Astrocyte (in vitro differentiated cells and primary cell): ENCODE measurements at places on chromosomes 4 and X.
A peak's percentile ranks its signal among the peaks of the same experiment; 100 is the strongest.

- peak; percentile 97 for DNase-seq
Measured at GRCh38 chr4:80309294-80310004, 26.1 kb upstream of the CFAP299 start.

GRCh38 chr4:80566203-80566872, 230.8 kb downstream of the CFAP299 start:
- no peak for DNase-seq

- DNase-seq: peak; percentile 42
Measured at GRCh38 chr4:168643111-168643795, 146.4 kb downstream of the PALLD start.

DNA sequence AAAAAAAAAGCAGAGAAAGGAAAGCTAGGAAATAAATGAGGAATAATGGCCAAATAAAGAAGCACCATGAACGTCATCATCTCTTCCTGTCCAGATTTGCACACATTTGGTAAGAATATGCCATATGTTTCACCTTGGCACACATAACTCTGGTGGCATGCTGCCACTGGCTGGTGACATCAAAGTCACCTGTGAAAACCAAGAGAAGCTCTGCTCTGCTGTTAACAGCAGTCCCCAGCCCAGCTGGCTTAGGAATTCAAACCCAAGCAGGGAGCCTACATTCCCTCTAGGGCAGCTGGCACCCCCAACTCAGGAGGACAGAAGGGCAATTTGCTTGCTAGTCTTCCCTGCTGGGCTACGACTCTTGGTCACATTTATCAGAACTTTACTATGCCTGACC, 77.6 kb downstream of the RASL11B start:
- no peak for DNase-seq

GRCh38 chr4:82748810-82749470, 49.7 kb downstream of the SCD5 start:
- peak; percentile 62 for DNase-seq

- DNase-seq: no peak
Measured at GRCh38 chrX:41351923-41352322, 18.0 kb downstream of the DDX3X start.

- DNase-seq: no peak
Measured at GRCh38 chr4:38659346-38659745, 4.7 kb upstream of the KLF3 start.

DNA sequence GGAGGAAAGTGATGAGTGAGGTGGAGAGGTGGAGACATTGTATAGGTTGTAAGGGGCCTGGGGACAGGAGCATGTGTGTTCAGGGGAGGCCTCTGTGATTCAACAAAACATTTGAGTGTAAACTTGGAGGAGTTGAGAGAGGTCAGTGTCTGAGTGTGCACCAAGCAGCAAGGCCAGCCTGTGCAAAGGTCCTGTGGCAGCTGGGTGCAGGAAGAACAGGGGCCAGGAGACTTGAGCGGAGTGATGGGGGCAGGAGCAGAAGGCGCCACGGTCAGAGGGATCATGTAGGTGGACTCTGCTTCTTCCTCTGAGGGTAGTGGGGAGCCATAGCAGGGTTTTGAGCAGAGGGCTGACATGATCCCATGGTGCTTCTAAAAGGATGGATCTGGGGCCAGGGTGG, 9.6 kb upstream of the PSAPL1 start:
- no peak for DNase-seq

DNA sequence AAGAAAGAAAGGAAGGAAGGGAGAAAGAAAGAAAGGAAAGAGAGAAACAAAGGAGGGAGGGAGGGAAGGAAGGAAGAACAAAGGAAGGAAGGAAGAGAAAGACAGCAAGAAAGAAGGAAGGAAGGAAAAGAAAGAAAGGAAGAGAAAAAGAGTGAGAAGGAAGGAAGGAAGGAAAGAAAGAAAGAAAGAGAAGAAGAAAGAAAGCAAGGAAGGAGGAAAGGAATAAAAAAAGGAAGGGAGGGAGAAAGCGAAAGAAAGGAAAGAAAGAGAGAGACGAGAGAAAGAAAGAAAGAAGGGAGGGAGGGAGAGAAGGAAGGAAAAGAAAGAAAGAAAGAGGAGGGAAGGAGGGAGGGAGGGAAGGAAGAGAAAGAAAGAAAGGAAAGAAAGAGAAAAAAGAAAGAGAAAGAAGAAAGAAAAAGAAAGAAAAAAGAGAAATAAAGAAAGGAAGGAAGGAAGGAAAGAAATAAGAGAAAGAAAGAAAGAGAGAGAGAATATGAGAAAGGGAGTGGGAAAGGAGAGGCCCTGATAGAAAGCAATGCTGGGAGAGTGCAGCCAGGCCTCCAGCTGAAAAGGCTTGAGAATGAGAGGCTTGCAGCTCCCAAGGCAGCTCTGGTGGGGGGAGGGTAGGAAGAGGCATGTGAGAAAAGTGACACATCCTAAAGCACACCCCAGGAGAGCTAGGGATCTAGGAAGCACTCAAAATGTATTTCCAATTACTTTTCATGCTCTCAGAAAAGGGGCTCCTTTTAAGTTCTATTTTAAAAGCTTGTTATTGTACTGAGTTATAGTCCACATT, 134.0 kb upstream of the ZIC3 start:
- DNase-seq: no peak

- DNase-seq: no peak
Measured at GRCh38 chr4:163663454-163664225, 169.2 kb downstream of the TMA16 start.

DNA sequence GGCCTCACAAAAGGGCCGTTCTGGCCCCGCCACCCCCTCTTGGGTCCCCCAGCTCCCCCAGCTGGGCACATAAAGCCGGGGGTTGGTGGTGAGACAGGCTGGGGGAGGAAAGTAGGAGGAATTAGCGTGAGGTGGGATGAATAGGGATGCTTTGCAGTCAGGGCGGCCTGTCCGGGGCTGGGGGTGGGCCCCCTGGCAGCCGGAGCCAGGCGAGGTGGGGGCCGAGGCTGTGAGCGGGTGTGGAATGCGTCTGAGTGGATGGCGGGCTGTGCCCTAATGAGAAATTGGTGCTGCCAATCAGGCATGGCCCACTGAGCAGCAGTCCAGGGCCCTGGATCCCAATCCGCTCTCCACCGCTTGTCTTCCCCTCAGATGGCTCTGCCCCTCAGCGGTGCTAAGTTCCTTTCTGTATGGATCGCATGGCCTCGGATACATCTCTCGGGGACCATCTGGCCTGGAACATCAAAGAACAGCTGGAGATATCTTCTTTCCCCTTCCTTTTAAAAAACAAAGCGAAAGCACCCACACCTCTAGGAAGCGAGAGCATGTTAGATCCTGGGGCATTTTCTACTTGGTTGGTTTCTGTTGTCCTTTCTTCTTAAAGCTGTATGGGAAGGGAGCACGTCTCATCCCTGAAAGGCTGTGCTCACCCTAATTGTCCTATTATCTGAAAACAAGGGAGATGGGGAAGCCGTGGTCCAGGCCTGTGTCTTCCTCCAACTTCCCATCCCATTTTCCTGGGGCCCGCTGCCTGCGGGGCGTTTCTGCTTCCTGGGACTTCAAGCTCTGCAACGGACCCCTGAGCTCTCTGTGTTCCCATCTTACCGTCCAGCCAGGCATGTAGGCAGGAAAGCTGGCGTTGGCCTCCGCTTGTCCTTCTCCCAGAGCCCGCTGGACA, 106.9 kb downstream of the SORCS2 start:
- DNase-seq: no peak

DNA sequence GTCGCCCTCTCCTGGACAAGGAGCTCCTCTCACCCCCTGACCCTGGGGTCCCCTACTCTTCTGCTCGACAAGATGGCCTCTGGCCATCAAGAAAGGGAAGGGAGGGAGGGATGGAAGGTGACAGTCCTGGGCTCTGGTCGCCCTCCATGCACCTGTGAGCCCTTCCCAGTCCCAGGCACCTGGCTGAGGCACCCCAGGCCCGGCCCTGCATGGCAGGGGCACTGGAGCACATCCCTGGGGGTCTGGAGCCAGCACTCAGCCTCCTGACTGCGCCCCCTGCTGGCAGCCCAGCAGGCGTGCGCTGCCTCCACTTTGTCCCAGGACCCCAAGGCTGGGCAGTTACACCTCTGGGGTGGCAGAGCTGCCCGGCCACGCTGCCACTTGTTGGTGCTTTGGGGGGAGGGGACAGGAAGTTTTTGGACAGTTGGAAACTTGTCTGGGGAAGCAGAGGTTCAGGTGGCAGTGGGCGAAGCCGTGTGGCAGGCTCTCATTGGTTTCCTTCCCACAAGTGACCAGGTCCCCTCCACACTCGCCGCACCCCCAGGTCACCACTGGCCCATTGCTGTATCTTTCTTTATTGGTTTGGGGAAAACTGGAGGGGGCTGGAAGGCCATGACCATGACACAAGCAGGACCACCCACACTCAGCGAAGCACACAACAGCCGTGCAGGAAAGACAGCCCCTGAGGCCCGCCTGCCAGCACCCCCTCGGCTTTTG, 4.3 kb downstream of the PNCK start:
- DNase-seq: no peak

DNA sequence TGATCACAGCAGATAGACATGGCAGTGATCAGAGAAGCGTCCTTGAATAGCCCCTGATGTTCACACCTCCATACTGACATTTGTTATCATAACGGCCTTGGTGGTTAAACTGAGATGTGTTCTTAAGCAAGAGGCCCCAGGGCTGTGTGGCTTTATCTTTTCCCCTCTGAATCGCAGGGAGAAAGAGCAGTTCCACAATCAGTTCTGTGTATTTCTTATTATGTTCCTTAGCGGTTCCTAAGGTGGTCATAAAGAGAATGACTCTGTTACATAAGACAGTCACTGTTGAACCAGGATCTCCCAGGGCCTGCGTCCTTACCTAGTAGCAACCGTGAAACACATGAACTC, 52.8 kb upstream of the CBR4 start:
- DNase-seq: no peak

DNA sequence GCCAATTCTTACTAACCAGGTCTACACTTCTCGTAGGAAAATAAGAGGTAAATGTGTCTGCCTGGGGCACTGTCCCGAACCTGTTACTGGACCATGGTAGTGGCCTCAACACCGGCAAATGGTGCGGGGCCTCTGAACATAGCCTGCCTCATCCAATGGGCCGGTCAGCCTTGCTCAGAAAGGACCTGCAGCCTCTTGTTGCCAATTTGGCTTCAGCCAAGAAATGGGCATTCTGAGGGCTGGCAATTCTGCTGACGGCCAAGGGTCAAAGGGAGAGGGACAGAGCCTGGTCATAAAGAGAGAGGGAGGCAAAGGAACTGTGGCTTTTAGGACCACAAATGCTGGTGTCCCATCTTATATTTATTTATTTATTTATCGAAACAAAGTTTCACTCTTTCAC, 69.5 kb upstream of the ATP6AP2 start:
- no peak for DNase-seq

- peak; percentile 51 for DNase-seq
Measured at GRCh38 chr4:2946812-2947600, 16.2 kb downstream of the NOP14 start.

DNA sequence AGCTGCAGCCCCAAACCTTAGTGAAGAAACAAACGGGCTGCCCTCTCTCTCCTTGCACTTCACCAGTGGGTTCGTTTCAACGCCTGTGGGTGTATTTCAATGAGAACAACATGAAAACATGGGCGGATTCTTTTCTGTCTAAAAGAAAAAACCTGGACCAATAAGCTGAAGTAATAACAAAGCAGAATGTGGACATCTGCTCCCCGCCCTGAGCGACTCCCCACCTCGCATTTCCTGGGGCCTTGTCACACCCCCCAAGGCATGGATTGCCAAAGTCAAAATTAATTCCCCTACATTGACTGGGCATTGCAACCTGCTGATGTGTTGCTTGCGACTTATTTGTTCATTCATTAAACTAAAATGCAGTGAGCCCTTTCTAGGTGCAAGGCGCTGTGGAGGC, 142.9 kb downstream of the BCOR start:
- no peak for DNase-seq

GRCh38 chr4:100379583-100380105, 138.2 kb downstream of the EMCN start:
- DNase-seq: no peak

- no peak for DNase-seq
Measured at GRCh38 chr4:32864713-32865351, 2144.7 kb downstream of the PCDH7 start.

- DNase-seq: no peak
Measured at GRCh38 chrX:110268886-110269285, 49.0 kb downstream of the AMMECR1 start.

GRCh38 chrX:150161193-150161592, 201.9 kb upstream of the MAMLD1 start:
- DNase-seq: no peak

DNA sequence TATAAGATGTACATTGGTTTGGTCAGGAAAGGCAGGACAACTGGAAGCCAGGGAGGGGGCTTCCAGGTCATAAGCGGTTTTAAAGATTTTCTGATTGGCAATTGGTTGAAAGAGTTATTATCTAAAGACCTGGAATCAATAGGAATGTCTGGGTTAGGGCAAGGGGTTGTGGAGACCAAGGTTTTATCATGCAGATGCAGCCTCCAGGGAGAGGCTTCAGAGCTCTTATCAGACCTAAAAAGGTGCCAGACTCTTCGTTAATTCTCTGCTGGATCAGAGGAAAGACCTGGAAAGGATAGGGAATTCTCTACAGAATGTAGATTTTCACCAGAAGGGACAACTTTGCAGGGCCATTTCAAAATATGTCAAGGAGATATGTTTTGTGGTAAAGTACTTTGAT, 62.8 kb downstream of the BEX3 start:
- DNase-seq: no peak

- DNase-seq: no peak
Measured at GRCh38 chrX:65821721-65822496, 154.5 kb downstream of the MSN start.

DNA sequence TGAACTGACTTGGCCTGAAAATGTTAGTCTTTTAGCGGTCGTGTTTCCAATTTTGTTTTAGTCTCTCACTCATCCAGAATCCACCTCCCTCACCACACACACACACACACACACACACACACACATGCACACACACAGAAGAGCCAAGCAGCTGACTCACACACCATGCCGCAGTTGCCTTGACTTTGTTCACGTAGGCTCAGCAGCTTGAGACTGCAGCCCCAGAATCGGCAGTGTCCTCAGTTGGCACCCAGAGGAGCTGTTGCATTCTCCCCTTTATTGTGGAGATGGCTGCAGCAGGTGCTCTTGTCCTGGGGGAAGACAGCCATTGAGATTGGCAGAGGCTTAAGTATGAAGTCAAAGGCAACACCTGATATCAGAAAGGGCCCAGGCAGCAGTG, 20.9 kb upstream of the XPNPEP2 start:
- peak; percentile 85 for DNase-seq

- peak; percentile 11 for DNase-seq
Measured at GRCh38 chr4:98260047-98260578, 1.1 kb upstream of the RAP1GDS1 start.

- DNase-seq: no peak
Measured at GRCh38 chr4:16837475-16837874, 61.0 kb downstream of the LDB2 start.

GRCh38 chr4:37584493-37585060, 101.6 kb downstream of the RELL1 start:
- no peak for DNase-seq

DNA sequence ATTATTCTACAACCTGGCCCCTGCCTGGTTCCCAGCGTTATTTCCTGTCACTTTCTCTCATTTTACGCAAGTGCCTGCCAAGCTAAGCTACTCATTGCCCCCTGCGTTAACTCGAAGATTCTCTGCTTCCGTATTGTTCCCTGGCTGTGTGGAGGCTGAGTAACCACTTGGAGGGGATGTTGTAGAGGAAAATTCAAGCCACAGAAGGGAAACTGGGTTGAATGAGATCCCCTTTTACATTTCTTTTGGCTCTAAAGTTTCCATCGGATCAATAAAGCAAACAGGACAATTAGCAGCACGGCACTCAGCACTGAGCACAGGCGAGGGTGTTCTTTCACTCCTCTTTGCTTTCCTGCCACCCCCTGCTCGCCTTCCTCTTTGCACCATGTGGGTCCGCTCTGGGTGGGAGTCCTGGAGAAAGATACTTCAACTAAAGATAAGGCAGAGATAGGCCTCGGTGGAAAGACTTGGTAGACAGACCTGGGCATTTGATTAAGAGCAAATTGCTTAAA, 4.2 kb upstream of the TMSB4X start:
- DNase-seq: peak; percentile 59
